ENCODE measurements at places on chromosomes 3 and 15.
A peak's percentile ranks its signal among the peaks of the same experiment; 100 is the strongest.

DNA sequence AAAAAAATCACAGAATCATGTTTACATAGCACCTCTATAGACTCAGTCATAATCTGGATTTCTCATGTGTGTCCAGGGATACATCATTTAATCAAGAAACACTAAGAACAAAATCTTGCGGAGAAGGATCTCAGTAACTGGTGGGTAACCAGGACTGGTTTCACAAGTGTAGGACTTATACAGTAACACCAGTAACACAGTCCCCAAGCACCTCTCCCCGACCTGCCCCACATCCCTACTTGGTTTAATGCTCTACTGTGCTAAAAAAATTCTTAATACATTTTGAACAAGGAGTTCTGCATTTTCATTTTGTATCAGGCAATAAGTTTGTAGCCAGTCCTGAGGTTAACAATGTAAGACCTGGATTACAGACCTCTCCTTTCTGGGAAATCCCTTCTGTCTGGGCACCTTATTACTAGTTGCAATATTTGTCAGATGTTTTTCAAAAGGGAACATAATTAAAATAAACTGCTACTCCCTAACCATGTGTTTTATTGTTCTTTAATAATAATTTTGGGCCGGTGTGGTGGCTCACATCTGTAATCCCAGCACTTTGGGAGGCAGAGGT lies 57.6 kb upstream of the BBX start:
- DNase-seq = no peak

- peak; percentile 53 for DNase-seq
Measured at GRCh38 chr15:75713338-75713895, 769 bp upstream of the CSPG4 start.

DNA sequence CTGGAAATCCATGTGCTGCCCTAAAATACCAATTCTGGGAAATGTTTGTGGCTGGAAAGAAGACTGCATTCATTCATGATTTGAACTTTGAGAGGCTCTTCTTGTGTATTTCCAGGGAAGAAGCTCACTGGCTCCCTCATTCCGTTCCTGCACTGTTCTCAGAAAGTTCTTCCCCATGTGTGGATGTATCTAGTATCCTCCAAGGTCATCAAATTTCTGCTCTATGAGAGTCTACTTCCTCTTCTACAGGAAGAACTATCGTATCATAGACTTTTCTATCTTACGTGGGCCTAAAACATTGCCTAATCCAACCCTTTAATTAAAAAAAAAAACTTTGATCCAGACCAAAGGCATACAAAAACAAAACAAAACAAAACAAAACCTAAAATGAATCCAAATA lies 2.9 kb downstream of the CCR3 start:
- DNase-seq = no peak

DNA sequence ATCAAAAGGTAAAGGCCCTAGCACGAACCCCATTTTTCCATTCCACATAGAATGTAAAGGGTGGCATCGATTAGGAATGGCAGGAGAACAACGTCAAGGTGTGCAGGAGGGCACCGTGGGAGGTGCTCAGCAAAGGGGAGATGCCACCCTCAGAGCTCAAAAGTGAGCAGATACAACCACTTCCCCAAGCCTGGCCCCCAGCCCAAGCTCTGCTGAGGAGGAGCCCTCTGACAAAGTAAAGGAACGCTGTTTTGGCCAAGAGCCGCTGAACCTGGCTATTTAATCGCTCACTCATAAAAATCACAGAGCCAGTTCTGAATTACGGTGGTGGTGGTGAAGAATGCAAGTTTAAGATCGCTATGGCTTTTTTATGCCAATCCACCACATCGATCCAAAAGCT lies 12.4 kb downstream of the GNB5 start:
- no peak for DNase-seq

DNA sequence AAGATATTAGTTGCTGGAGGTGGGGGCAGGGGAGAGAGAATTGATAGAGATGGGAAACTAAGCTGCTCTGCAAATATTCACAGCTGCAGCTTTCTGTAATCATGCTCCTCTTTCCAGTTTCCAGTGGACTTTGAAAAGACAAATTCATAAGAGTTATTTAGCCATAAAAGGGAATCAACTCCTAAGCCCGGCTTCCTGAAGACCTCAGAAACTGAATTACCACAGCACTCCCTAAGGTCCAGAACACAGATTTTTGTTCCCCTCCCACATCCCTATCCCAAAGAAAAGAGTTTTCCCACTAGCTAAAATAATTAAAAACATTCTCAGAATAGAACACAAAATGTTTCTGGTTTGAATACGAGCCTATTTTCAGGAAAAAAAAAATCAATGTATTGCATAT lies 871.8 kb upstream of the NR2F2 start:
- no peak for DNase-seq

DNA sequence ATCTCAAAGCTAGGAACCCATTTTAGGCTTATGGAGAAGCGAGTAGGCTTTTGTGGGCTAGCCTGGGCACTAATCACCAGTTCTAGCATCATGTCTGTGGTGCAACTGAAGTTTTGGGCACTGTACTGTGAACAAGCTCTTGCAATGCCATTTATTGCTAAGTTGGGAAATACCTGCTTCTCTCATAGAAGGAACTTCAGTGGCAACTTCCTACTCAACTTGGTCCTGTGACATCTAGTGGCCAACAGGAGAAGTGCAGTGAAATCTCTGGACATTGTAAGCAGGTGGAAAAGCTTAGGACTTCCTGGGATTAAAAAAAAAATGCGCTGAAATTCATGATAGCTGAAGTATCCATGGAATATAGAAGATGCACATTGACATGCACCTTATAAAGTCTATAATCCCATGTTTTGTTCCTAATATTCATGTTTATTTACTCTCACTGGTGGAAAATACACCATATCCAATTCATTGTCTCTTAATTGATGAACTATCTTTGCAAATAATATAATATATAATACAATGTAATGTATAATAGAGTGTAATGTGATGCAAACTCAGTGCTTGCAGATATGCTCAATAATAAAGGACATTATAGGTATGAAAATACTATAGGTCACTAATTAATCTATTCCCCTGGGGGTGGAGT lies 6.5 kb upstream of the ALDH1A3 start:
- DNase-seq = peak; percentile 60

DNA sequence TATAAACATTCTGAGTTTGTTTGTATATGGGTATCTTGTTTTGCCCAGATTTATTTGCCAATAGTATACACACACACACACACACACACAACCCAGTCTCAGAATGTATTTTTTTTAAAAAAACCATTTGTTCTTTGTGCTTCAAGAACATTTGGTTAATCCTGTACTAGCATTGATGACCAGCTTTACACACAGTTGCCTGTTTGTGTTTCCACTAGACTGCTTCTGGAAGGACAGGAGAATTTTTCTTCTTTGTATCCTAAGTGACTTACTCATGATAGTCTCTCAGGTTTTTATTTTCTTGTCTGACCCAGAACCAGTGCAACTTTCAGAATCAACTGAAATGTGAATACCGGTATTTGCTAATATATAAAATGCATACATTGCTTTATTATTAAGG lies 40.5 kb downstream of the U2SURP start:
- no peak for DNase-seq

- no peak for DNase-seq
Measured at GRCh38 chr3:37402351-37402750, 228.0 kb upstream of the LRRFIP2 start.

- DNase-seq = no peak
Measured at GRCh38 chr3:85560088-85560785, 601.4 kb downstream of the CADM2 start.

- DNase-seq = no peak
Measured at GRCh38 chr3:149010504-149010951, 19.2 kb downstream of the GYG1 start.

- no peak for DNase-seq
Measured at GRCh38 chr3:13083898-13084297, 10.7 kb upstream of the IQSEC1 start.

- DNase-seq = no peak
Measured at GRCh38 chr15:52653431-52653964, 25.7 kb downstream of the ATOSA start.

GRCh38 chr3:167930453-167930852 lies 165.3 kb downstream of the GOLIM4 start:
- DNase-seq = no peak

DNA sequence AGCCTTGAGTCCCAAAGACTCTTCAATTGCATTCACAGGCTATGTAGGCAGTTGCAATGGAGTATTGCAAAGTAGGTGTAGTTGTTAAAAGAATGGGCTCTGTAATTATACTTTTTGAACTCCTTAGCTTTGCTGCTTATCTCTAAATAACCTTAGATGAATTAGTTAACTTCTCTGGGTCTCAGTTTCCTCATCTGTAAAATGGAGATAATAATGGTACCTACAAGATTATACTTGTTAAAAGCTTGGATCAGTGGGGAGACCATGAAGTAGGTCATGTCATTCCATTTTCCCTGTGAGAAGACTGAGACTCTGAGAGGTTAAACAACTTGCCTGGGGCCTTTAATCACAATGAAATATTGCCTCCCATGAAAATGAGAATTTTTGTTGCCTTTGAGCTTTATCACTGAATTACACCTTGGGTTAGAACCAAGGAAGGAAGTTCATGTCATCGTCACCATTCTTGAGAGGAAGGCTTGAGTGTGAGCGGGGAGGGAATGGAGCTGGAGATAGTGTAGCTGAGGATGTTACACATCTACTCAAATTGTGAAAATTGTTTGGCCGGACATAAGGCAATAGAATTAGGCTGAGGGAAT lies 38.1 kb downstream of the CTDSPL start:
- DNase-seq = no peak

GRCh38 chr3:82224661-82225060 lies 463.2 kb upstream of the GBE1 start:
- no peak for DNase-seq

DNA sequence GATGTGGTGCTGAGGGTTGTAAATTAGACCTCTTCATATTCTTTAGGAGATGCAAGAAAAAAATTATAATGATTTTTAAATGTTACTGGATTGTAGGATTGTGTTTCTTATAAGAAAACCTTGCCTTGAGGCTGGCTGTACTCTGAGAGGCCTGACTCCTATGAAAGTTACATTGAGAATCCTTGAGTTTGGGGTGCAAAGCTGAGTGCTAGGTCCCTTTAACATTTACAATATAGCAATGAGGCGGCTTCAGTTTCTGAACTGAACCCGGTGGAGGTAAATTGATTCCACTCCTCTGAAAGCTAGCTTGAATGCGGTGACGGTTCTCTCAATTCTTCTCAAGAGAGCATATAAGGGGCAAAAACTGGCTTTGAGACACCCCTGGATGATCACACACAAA lies at the start of gene TMPRSS7:
Gene TMPRSS7 (plus strand): TSS at position 301 of the 400 bp plus-strand sequence. CDS start 110 bp downstream, outside the sequence.
- no peak for DNase-seq

DNA sequence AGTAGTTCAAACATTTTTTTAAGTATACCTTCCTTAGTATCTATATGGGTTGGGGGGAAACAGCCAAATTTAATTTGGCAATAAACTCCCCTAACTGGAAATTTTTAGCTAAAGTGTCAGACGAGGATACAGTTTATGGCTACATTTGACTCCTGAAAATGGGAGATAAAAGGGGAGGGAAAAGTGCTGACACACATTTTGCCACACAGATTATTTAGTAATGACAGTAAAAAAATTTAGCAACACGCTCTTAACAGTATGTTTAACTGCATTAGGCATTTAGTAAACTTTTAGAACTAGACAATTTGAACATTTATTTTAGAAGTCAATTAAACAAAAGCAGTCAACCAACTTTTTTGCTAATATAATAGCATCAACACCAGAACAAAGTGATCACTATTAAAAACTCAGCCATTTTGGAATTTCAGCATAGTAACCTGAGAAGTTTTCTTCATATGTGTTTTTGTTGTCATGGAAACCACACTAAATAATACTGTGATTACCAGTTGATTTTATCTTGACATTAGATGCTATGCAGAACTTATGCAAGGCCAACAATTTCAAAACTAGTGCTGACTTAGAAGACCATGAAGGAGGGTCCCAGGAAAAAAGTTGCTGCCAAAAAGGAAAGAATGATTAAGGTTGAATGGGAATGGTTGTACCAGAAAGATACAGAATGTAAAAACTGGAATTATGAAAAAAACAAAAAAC lies 47.0 kb upstream of the TFG start:
- no peak for DNase-seq

GRCh38 chr3:187726564-187726963 lies 18.7 kb downstream of the BCL6 start:
- DNase-seq = no peak

DNA sequence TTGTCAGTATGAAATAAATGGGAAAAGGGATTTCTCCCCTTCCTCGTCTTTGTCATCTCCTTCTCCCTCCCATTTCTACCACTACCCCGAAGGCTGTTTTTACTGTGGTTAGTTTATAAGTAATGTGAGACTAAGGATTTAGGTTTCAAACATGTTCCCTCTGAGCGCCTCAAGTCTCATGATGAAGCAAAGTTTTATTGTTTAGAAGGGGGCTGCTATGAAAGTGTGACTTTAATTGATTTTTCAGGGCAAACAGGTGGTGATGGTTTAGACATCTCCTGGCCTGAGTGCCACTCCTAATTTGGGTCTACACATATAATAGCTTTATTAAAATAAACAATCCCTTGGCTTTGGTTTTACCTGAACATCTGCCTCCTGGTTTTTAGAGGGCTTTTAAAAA lies 185.5 kb downstream of the MCTP2 start:
- DNase-seq = no peak

GRCh38 chr15:101220060-101220459 lies 31.8 kb downstream of the CHSY1 start:
- DNase-seq = no peak

DNA sequence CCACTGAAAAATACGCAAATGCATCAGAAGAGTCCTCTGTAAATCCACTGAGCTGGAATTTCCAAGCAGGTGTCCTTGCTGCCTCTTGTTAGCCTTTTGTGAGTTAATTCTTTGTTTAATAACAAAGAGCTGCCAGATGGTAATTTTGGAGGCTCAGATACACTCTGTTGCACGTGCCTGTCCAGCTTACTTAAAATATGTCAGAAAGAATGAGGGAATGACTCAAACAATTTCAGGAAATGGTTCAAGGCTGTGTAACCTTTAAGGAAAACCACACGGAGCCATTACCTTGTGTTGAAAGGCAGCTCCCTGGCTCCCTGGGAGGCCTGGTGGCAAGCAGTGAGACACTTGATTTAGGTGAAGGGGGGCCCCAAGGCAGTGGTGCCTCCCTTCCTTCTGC lies 302.2 kb upstream of the CTDSPL start:
- no peak for DNase-seq

DNA sequence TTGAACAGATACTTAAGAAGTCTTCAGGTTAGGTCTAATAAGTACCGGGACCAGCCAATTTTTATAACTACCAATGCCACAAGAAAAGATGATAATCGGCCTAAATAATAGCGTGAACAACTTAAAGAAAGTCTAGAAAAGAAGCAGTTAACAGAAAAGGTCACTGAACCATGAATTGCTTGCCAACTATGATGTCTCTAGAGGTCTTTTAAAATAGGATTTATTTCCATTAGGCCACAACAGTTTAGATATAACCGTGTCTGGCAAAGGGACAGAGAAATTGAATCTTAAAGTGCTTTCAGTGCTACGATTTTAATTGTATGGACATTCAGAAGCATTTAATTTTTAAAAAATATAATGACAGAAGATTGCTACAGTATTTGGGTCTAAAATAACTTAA lies 1070.4 kb downstream of the ROBO1 start:
- DNase-seq = no peak

GRCh38 chr3:87246662-87247429 lies 19.7 kb downstream of the CHMP2B start:
- no peak for DNase-seq

GRCh38 chr3:141526709-141527108 lies 39.9 kb downstream of the RASA2 start:
- no peak for DNase-seq

GRCh38 chr15:27592036-27592760 lies 506.9 kb downstream of the OCA2 start:
- no peak for DNase-seq

- DNase-seq = no peak
Measured at GRCh38 chr3:113812854-113813253, 25.7 kb upstream of the GRAMD1C start.

All from H9 (cell line).